Suppressor macrophage treated with lipopolysaccharide for 1 hour (primary cell): ENCODE measurements at places on chromosomes 1 and 21.

DNA sequence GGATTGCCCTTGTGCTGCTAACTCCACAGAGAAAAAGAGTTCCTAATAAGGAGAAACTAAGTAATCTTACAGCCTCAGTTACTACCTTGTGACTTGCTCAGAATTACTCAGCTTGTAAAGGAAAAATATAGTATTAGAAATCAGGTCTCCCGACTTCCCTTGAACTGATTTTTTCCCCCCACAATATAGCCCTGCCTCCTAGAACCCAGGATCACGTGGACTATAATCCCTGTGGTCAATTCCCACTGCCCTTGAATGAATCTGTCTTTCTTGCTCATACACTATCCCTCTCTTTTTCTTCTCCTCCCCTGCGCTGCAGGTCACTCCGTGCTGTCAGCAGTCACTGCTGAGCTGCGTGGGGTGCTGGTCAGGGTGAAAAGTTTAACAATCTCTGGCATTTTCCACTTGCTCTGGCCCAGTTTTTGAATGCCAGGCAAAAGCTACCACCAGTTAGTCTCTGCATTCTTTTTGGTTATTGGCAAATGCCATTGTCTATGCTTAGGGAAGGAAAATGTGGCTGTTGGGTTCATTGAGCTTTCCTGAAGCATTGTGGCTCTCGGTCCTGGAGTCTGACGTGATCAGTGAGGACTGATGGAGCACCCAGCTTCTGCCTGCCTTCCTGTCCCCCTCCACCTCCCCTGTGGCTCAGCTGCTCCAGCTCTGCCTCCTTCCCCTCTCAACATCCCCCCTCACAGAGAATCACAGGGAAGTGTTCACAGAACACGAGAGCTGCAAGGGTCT lies 1.9 kb upstream of the MYOC start:
- no peak for DNase-seq

DNA sequence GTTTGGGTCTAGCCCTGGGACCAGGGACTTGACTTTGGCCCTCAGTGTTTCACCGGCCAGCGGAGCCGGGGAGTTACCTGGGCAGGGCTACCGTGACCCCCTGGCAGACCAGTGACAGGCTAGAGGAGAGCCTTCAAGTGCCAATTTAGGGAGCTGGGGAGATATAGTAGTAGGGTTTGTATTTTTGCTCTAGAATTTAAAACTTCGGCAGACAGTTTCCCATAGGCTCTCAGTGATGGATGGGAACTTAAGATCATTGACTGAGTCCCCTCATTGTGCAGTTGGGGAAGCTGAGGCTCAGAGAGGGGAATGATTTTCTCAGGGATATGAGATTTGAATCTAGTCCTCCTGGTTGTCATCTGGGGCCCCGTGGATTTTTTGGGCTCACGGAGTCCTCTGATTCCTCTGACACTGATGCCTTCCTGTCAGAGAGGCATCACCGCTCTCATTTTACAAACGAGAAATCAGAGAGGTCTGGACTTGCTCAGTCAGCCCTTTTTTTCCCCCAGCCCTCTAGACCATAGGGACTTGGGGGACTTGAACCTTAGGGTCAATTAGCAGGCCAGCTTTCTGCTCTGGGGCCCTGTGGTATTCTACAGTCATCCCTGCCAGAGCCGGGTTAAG lies 58.3 kb upstream of the ACOT11 start:
- DNase-seq, result no peak

DNA sequence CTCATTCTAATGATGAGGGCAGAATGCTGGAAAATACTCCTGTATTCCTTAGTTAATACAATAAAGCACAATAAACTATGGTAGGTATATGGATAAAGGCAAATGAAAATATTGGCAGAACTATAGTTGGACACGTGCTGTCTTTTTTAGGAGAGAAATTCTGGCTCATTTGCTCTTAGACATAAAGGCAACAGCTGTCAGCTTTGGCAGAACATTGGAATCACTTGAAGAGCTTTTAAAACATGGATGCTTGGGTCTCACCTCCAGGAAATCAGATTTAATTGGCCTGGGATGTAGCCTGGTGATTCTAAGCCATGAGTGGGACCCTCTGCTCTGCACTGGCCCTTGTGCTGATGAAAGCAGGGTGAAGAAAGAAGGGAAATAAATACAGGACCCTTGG lies 9.9 kb downstream of the CRP start:
- no peak for DNase-seq

DNA sequence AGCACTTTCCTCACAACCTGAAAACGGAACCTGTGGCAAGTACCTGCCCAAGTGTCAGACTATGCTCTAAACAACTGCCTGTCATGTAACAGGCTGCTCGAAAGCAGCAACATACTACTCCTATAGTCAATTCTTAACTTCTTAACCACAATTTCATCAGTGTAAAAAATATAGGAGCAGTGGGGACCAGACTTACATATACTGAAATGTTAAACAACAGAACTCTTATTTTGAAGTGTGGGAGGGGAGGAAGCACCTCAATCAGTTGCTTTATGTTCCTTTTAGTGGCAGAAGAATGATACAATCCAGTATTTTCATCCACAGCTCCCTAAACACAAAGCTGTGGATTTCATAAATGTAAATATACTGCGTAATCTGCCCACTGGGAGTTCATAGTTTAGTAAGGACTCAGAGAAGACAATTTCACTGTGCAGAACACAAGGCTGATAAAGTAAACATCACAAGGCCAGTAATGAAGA lies 44.2 kb downstream of the WLS start:
- no peak for DNase-seq

DNA sequence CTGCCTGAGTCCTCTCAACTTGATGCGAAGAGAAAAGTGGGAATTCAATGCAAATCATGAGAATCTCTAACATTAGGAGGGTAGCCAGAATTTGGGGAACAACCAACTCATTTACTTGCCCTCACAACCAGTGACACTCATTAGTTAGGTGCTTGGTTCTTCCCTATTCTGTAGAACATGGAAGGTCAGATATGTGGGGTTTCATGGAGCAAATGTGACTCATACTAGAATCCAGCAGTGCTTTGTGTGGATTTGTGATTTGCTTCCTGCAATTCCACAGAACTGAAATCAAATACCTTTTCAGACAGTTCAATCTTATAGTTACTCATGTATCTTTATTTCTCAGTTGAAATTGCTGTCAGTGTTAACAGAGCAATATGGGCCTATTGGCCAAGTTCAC lies 6.9 kb upstream of the ETV3 start:
- DNase-seq, result peak; percentile 64

GRCh38 chr1:48043622-48044021 lies 46.4 kb upstream of the TRABD2B start:
- no peak for DNase-seq

DNA sequence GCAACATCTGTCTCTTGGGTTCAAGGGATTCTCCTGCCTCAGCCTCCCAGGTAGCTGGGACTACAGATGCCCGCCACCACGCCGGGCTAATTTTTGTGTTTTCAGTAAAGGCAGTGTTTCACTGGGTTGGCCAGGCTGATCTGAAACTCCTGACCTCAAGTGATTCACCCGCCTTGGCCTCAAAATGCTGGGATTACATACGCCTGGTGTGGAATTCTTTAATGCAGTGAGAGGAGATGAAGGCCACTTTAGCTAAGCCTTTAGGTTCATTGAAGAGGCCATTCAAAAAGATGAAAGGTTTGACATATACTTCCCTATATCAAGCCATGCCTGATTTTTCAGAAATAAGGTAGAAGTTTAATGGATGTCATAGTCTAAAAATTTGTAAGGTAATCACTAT lies 162.7 kb downstream of the ST6GALNAC3 start:
- DNase-seq, result no peak

DNA sequence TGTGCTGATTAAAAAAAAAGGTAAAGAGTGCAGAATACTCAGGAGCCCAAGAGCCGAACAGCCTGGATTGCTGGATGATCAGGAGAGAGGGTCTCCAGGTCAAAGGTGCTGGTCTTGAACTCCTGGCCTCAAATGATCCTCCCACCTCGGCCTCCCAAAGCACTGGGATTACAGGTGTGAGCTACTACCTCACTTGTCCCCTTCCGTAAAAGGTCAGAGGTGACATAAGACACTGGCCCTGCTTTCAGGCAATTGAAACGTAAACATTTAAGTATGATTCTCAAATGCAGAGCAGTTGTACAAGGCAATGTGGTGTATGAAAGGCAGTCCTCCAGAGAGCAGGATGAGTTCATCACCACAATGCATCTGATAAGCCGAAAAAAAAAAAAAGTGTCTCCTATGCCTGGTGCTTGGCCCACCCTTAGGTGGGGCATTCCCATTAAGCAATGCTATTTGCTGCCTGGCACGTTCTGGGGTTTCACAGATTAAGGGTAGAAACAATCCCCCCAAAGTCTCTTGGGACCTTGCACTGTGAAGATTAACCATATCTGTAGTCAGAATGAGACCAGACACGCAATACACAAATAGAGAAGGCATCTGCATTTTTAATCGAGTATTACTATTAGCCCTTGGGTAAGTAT lies 47.7 kb downstream of the PARP1 start:
- no peak for DNase-seq

- no peak for DNase-seq
Observed at GRCh38 chr1:13911697-13912619, 212.0 kb downstream of the PRDM2 start.

DNA sequence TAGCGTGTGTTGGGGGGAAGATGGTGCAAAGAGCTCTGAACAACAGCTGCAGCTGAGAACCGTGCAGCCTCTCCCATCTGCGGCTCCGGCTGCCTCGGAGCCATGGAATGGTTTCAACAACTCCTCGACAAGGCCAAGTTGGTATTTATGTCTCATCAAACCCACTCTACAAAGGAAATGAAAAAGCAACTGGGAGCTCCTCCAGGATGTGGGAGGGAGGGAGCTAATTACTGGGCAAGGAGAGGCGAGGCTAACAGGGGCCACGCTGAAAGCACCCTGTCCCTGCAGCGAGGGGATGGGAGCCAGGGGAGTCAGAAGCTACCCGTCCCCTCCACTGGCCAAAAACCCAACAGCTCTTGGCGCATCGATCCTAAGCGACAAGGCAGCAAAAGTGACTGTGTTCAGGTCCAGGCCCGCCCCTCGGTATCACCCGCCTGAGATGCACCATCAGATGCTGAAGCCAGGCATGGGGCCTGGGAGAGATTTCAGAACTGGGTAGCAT lies 63.1 kb downstream of the ACOT7 start:
- DNase-seq, result no peak

DNA sequence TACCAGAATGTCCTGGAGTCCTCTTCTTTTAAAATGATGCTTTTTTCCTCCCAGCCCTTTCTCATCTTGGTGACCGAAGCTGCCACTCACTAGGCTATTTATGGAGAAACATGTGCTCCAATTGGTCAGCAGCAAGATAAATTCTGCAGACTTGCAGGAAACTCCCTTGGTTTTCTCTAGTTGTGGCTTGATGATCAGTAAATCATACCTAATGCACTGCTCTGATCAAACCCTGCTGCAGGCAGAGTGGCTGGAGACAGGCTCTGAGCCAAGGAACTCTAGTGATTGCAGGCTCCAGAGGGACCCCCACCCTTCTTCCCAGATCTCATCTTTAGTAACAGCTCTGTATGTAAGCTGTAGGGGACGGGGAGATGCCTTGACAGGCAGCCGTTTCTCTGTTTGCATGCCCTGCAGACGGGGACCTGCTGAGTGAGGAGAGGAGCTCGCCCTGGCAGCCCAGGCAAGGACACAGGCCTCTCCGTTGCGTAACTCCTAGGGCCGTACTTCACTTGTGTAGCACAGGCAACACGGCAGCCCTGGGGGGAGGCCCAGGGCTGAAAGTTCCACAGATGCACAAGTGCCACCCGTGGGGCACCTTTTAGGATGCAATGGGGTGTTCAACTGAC lies 14.5 kb downstream of the SLC6A17 start:
- no peak for DNase-seq

- no peak for DNase-seq
Observed at GRCh38 chr1:204725821-204726448, 40.4 kb upstream of the LRRN2 start.

DNA sequence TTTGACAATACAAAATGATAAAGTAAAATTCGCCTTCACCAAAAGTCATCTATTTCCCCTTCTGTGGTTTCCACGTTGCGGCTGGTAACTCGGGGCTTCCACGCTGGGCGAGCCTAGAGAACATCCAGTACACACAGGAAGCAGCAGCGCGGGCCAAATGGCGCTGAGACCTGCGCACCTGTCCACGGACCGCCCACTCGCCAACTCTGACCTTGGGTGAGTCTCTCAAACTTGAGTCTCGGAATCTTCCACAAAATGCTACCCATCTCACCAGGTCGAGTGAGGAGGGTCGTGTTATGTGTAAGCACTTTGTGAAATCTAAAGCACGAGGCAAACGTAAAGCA lies 820 bp upstream of the TTF2 start:
- peak; percentile 22 for DNase-seq

DNA sequence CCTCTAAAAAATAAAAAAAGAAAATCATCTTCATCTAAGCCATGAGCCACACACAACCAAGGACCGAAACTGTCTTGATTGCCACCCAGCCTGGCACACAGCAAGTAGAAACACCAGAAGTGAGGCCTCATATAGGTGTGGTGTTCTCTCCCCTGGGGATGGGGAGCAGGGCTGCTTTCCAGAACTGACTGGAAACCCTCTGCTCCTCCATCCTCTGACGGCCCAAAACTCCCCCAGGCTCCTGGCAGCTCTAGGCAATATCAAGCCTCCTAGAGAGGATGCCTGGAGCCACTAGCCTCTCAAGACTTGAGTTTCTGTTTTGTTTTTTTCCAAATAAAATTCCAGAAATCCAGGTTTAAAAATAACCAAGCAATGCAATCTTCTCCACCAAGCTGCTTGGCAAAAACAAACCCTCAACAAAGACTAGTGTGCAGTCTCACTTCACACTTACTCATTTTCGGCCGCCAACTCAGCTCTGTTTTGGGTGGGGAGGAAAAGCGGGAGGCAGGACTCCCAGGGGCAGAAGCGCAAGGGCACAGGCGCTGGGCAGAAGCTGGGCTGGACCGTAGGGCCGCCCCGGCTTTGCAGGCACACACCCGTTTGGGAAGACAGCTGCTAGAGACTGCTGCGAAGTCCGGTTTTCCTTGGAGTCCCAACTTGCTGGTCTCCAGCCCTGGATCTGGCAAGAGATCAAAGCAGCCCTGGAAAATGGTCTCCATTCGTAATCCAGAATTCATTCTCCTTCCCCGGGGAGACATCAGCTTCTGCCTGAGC lies 78.2 kb upstream of the CAPZB start:
- DNase-seq, result no peak

- DNase-seq, result no peak
Observed at GRCh38 chr1:226575739-226576378, 27.3 kb downstream of the STUM start.

DNA sequence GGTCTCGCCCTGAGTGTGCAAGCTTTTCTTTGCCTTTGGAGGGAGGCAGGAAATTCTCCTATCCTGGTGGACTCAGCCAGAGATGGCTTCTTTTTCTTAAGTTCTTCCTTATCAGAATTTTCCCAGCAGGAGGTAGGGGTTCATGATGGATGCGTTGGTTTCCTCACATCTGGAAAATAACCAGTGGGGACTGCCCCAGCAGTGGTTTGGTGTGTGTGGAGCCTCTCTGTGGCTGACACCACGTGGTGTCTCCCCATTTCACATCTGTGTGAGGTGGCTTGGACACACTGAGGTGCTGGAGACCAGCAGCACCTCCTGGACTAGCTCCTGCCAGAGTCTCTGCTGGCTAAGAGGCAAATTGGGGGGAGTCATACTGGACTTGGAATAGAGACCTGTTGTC lies 32.6 kb downstream of the B3GALT5 start:
- DNase-seq, result no peak

GRCh38 chr1:208950206-208950605 lies 633.3 kb upstream of the CAMK1G start:
- DNase-seq, result no peak

GRCh38 chr1:87130438-87130837 lies 198.2 kb upstream of the LMO4 start:
- DNase-seq, result no peak
